NCI-H1105 (cell line): ENCODE measurements at places on chromosomes 7 and 10.
A peak's percentile ranks its signal among the peaks of the same experiment; 100 is the strongest.

DNA sequence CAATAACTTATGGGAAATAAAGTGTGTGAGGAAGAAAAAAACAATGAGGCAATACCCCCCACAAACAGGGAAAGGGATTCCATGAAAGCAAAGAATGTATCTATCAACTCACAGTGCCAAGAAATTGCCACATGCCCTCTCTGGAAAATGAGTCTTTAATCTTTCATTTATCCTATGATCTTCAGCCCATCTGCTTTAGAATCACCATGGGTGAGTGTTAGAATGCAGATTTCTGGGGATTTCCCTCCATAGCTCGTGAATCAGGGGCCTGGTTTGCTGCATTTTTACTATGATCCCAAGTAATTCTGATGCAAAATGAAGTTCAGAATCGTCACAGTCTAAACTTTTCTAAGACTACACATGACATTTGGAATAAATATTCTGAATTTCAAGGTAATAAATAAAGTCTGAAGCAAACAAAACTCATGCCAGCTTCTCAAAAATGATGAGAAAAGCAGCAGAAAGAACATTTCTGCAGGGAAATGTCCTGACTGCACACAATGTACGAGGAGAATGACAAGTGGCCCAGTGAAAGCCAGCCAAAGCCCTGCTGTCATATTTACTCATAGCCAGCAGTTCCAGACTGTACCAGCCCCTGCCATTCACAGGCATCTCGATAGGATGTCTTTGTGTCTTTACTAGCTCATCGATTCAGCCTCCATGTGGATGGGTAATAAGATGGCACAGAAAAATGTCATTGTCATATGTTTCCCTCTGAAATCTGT, 167.1 kb downstream of the ELMO1 start:
- no peak for DNase-seq

DNA sequence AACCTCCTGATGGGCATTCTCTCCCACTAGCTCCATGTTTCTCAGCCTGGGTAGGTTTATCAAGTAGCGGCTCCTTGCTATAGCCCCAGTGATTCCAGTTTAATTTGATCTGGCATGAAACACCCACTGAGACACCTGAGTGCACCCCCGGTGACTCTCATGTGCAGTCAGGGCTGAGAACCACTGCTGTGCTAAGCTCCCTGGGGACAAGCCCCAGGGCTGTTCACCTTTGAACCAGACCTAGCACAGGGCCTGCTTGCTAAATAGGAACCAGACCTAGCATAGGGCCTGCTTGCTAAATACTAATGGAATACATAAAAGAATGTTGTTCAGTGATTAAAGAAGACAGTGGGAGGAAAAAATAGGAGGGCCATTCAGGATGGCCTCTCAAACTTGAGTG, 167.6 kb downstream of the JAZF1 start:
- DNase-seq, result no peak

DNA sequence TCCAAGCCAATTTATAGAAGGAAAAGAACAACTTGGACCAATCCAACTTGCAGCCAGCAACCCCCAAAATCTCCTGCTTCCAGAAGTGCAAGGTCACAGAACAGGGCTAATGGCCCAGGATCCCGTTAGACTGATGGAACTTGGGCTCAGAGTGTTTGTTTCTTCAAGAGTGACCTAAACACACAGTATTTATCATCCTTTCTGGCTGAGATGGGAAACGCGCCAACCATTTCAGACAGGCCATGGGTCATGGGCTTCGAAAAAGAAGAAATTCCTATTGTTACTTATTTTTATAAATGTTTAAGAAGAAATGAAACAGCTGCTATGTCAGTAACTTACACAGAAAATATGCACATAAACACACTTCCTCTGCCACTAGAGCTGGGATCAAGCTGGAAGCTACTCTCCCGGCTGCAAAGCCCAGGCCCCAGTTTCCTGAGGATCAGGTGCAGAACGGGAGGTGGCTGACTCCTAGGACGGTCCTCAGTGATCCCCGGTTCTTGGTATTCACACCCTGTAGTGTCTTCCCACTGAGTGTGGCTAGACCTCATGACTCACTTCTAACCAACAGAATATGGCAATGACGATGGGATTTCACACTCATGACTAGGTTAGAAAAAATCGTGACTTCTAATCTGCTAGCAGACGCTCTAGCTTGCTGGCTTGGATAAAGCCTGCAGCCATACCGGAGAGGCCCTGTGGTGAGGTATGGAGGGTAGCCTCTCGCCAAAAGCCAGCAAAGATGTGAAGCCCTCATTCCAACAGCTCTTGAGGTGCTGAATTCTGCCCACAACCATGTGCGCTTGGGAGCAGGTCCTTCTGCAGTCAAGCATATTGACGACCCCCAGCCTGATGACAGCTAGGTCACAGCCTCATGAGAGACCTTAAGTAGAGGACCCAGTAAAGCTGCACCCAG, 60.2 kb downstream of the CHST15 start:
- no peak for DNase-seq

- DNase-seq, result no peak
Measured at GRCh38 chr10:100356067-100357017, 9.3 kb downstream of the SCD start.

DNA sequence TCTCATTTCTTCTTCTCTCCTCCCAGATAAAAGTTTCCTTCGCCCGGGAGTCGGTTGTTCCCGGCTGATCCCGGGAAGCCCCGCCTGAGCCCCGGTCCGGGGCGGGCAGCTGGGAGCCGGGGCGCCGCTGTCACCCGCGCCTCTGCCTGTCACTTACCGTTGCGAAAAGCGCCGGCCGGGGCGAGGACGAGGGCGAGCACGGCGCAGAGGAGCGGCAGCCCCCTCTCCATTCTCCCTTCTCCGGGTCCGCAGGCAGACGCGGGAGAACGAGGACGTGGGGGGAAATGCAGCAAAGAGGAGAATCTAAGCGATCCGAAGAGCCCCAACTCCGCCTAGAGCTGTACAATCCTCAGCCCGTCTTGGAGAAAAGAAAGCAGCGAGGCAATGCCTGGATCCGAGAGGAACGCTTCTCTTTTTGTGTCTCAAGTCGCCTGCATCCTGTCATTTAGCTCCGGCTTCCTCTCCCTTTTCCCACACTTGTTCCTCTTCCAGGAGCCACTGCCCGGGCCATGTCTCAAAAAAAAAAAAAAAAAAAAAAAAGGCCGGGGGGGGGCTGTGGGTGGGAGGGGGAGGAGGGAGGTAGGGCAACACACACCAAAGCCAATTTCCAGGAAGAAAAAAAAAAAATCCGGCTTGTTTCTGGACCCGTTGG, at the start of gene NRP1:
Gene NRP1 (minus strand): TSS at position 515 of the 652 bp plus-strand sequence. CDS start 285 bp downstream, at position 230.
- DNase-seq, result no peak

DNA sequence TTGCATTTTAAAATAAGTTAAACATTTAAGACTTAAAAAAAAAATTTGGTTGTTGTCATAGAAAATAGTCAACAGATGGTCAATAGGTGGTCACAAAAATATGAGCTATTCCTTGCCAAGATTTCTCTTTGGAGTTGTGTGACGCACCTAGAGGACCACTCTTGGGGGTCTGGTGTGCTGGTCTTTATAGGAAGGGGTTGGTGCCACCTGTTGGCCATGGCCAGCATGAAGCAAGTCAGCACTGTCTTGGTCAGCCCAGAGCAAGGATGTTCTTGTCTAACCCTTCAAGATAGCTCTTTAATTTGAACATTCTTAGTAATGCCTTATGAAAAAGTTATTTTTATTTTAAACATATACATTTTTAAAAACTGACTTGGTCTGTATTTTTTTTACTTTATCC, 267.9 kb upstream of the CNTNAP2 start:
- peak; percentile 17 for DNase-seq

- no peak for DNase-seq
Measured at GRCh38 chr7:50310361-50310760, 5.8 kb downstream of the IKZF1 start.

GRCh38 chr10:95277201-95277570, 13.6 kb downstream of the PDLIM1 start:
- DNase-seq, result no peak
